ENCODE measurements at places on chromosomes 6 and 20.

- DNase-seq = no peak
Observed at GRCh38 chr20:50216543-50217206, 26.0 kb downstream of the CEBPB start.

DNA sequence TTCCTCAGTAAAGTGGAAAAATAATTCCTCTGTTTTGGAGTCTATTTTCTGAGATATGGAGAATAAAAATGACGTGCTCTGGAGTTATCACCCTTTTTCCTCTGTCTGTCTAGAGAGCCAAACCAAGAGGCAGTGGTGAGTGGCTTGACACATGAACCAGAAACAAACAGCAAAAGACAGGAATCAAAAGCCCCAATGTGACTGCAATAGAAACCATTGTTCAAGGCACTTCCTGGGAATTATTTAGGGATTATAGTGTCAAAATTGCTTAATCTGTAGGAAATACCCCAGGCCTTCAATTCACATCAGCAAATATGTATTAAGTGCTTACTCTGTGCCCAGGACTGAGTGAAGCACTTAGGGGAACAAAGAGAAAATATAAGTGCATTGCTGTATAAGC is 560.4 kb upstream of the JAG1 start:
- no peak for DNase-seq

- DNase-seq = no peak
Observed at GRCh38 chr6:6453186-6453585, 132.7 kb upstream of the F13A1 start.

GRCh38 chr6:18400831-18401446 is 13.8 kb downstream of the RNF144B start:
- DNase-seq = no peak

DNA sequence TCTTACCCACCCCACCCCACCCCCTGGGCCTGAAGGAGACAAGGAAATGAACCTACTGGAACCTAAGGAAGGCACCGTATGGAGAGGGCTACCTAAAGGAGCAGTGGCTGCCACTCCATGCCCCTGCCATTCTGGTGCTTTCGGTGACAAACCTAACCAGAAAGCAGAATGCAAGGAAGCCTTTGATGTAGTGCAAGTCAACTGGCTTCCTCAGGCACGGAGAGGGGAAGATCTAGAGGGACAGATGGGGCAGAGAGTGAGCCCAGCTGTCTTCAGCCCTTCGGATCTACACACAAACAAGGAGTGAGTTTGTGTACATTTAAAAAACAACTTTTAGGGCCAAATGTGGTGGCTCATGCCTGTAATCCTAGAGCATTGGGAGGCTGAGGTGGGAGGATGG is 39.5 kb downstream of the PPP1R16B start:
- no peak for DNase-seq

- no peak for DNase-seq
Observed at GRCh38 chr6:117795234-117795633, 111.8 kb upstream of the SLC35F1 start.

DNA sequence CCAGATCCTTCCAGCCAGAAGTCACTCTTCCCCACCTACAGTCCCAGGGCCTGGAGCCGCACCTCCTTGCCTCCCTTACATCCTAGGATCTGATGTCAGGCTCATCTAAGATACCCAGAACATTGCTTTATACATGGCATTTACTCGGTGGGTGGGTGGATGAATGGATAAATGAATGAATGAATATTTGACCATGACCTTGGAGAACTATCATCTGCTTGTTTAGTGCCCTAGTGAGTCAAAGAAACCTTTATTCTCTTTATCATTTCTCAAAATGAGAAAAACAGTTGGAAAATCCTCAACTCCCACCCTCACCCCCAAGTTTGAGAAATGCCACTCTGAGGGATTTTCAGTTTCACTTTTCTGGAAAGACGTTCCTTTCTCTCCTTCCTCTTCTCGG is 56.0 kb downstream of the DAAM2 start:
- no peak for DNase-seq

- no peak for DNase-seq
Observed at GRCh38 chr6:4394786-4395185, 259.4 kb upstream of the ECI2 start.

DNA sequence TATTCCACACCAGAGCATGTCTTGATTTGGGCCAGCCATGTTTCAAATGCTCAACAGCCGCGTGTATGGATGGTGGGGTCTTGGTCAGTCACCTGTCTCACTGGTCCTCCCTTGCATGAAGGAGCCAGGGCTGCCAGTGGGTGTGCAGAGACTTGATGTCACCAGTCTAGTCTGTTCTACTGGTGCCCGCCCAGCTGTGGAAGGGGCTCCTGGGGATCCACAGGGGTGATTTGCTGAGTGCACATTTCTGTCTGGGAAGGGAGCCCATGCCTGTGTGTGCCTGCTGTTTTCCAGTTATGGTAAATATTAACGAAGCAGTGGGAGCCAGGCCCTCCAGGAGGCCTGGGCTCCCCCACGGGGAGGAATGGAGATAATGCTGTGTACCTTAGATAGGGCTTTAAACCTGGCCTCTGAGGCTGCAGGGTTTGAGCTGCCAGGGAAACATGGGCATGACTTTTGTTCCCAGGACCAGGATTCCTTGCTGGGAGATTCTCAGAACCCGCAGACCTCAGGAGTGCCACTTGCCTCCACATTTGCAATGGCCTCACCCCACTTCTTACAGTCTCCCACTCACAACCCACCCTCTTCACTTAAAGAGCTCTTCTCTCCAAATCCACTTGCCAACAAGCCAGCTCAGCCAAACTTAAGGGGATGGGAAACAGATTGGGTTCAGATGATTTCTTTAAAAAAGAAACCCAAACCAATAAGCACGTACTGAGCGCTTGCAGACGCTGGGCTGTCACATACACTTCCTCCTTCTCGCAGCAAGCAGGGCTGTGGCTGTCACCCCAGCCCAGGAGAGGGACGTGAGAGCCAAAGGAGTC is 54.1 kb downstream of the VEGFA start:
- DNase-seq = no peak

GRCh38 chr20:57902473-57902872 is 192.7 kb upstream of the PMEPA1 start:
- DNase-seq = peak; percentile 64

DNA sequence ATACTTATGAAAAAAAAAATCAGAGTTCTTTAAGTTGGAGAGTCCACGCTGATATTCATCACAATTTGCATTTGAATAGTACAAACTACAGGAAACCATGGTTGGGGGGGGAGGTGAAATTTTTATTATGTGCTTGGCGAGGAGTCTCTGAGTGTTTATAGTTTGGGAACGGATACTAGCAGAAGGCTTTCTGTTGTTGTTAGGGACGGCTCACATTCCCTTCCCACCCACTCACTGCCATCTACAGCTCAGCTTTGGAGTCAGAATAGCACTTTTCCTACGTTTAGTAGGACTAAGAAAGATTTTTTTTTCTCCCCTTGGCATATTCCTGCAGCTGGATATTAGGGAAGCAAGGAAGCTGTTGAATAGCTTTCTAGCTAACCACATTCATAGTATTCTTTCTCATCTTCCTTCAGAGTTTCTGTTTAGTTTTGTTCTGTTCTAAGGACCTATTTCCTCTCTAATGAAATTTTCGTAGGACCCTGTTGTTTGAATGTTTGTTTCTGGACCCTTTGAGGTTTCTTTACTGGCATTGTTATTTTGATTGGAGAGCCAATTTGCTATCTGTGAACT is 235.1 kb upstream of the ZNF217 start:
- peak; percentile 57 for DNase-seq

DNA sequence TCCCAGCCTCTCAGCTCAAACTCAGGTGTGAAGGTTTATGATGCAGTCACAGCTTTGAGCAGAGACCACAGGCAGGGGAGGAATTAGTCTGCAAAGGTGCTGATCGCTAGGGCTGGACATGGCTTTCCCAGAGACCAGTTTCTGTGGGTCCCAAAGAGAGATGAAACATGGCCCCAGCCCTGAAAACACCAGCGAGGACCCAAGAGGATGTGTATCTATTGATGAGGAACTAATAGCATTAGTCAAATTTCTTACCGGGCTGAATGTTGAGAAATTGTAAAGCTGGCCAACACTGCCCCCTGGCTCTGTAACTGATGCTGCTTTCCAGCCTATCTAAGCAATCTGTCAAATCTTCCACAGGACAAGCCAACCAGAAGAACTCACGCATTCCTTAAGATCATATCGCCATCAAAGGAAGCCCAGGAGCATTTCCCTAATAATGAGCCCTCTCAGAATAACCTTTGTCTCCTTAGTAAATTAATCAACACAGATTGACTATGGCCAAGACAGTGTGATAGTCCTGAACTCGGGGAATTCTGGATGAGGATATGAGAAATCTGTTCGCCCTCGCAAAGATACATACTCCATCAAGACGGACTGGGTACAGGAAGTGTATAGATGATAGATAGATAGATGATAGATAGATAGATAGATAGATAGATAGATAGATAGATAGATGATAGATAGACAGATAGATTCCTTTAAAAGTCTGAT is 7.8 kb upstream of the ACSS1 start:
- DNase-seq = no peak

- DNase-seq = no peak
Observed at GRCh38 chr20:61387204-61387953, 135.3 kb downstream of the CDH4 start.
